ENCODE measurements at places on chromosomes 16 and 17.
A peak's percentile ranks its signal among the peaks of the same experiment; 100 is the strongest.

DNA sequence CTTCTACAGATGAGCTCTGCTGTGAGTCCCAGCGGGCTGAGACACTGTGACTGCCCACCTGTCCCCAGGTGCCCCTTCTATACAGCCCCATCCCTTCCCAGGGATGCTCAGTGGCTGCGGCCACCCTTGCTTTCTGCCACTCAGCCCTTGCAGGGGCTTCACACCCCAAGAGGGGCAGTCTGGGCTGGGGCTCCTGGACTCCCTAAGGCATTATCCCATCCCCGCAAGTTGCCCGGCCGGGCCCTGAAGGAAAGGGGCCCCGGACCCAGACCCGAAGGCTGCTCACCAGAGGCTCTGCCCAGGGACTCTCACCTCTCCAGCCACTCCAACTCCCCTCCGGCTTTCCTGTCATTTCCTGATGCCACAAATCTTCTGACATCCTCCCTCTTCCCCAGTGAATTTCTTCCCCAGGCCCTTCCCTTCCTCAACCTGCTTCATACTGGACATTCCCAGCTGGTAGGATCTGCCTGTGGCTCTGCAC lies 88.5 kb upstream of the TOB1 start:
- DNase-seq: no peak

DNA sequence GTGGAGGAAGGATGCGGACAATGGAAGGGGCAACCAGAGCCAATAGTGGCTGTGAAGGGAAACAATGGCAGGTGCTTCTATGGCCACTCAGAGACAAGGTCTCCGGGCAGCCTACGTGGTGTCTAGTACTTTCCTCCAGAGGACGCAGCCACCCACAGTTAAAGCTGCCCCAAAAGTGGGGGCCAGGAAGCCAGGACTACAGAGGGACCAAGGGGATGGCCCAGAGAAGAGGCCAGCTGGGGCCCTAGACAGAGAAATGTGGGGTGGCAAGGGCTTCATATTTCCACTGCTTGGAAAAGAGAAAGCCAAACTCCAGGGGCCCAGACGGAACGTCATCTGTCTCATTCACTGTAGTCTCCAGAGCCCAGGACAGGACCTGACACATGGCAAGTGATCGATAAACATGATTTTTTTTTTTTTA lies 837 bp upstream of the PER1 start:
- DNase-seq: peak; percentile 38

DNA sequence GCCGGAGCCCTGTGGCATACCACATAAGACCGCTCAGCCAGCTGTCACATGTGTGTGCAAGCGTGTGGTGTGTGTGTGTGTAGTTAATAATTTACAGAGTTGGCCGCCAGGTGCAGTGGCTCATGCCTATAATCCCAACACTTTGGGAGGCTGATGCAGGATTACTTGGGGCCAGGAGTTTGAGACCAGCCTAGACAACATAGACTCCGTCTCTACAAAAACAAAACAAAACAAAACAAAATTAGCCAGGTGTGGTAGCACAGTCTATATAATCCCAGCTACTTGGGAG lies 20.4 kb downstream of the SOCS1 start:
- no peak for DNase-seq

DNA sequence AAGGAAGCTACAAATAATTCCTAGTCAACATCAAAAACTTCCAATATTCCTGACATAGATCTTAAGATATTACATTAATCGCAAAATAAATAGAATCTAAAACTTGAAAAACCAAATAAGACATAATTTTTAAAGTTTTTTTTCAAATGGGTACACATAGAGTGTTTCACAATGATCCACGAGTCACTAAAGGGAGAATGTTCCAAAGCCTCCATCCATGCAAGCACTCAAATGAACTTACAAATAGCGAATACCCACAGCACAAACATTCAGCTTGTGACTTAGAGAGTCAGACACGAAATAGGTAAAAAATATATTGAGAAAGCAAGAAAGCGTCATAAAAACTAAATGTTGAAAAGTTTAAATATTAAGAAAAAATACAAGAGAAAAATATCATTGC lies 65.7 kb downstream of the CEP112 start:
- DNase-seq: no peak

DNA sequence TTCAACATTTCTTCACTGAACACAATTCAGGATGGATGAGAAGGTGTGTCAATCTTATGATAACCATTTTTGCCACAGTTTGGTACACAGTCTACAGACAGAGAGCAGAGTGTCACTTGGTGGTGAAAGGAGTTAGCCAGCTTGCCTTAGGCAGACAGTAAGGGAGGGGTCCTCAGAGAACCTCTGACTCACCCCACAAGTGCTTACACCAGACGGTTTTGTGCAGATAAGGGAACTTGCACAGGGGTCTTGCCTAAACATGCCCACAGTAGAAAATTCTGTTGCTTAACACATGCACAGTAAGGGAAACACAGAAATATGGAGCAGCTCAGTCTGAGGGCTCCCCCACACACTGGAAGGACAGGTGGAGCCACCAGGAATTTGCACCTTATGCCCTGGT lies 204.5 kb upstream of the CDH8 start:
- no peak for DNase-seq
